DND-41 (cell line): ENCODE measurements at places on chromosomes 1 and 21.

- no peak for DNase-seq
Measured at GRCh38 chr1:7186382-7187111, 401.3 kb downstream of the CAMTA1 start.

DNA sequence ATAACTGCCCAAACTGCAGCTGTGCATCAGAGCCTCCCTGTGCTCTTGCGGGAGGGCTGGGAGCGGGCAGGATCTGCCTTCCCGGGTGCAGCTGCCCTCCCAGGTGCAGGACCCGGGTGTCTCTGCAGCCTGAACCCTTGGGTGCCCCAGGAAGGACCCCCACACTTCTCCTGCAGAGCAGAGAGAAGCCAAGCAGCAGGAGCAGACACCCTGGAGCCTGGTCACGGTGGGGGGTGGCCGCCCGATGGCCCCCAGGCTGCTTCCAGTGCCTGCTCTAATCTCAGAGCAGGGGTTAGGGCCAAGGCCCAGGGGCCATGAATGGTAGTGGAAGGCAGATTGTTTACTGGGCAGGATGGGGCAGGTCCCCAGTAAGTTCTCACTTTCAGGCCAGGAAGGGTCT lies 83.0 kb downstream of the RHOU start:
- no peak for DNase-seq

DNA sequence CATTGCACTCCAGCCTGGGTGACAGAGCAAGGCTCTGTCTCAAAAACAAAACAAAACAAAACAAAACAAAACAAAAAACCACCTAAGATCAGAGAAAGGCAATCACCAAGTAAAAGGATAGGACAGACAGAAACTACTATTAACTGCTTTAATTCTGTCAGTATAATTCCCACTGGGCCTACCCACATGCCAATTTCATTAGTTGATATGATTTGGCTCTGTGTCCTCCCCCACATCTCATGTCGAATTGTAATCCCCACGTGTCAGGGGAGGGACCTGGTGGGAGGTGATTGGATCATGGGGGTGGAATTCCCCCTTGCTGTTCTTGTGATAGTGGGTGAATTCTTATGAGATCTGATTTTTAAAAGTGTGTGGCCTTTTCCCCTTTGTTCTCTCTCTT lies 27.2 kb upstream of the CAPZB start:
- no peak for DNase-seq

DNA sequence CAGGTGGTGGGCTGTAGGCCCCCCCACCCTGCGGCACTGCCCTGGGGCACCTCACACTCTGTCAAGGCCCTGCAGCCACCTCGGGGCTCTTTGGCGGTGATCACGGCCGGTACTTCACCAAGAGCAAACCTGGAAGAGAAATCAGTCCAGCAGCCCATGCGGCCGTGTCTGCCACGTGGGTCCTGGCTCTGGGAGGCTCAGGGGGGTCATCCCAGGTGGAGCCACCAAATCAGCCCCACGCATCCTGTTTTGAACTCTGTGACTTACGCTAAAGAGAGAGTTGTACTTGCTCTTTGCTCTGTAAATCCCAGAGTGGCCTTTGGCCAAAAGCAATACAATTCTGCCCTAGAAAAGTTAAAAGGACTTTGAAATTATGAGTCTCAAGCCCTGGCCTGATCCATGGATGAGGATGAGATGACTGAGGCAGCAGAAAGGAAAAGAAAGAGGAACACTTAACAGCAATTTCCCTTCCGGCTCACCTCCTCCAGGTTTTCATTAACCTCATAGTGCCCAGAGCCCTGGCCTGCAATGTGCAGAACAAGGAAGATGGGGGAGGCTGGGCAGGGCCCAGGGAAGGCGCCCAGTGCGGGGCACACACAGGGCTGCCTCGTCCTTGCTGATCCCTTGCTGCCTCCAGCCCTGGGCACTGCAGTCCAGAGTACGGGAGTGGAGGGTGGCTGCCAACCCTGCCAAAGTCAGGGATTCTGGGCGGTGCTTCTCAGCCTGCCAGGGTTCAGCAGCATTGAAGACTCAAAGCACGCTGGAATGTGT lies 337.0 kb downstream of the MATN1 start:
- no peak for DNase-seq

DNA sequence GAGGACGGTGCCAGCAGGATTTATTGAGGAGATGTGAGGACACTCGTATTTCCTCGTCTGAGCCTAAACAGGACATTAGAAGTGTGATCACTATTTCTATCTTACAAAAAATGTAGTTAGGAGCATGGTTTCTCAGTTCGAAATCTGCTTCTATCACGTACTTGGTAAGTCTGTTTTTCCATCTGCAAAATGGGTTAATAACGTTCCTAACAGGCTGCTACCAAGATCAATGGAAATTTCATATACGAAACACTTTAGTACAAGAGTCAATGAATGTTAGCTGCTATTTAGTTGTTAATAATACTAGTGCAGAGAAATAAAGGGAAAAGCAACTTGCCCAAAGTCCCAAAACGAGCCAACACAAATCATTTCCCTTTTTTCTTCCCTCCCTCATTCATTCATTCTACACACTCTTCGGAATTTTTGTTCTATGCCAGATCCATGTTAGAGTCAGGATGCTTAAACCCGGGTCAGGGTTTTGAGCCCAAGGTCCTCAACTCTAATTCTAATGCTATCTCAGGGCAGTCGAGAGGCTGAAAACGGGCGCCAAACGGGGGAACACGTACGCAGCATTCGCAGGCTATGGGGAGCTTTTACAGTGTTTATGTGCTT lies 608 bp downstream of the SNRNP40 start:
- no peak for DNase-seq

DNA sequence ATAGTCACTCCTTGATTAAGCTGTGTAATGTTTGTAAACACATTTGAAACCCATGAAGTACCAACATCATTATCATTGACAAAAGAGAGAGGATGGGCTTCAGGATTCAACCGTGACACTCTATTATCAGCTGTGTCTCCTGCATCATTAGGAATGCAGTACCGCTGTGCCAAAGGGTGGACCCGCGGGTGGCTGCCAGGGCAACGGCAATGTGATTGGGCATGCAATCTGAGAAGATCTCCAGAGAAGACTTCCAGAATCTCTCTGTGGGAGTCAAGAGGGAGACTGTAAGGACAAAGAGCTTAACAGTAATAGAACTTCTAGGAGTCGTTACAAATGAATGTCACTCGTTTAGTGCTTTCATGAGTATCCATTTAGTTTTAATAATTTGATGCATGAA lies 97.9 kb downstream of the USH2A start:
- DNase-seq = no peak

- DNase-seq = no peak
Measured at GRCh38 chr1:204304067-204304466, 55.7 kb downstream of the PLEKHA6 start.

GRCh38 chr1:175671066-175671465 lies 72.3 kb downstream of the TNR start:
- no peak for DNase-seq

DNA sequence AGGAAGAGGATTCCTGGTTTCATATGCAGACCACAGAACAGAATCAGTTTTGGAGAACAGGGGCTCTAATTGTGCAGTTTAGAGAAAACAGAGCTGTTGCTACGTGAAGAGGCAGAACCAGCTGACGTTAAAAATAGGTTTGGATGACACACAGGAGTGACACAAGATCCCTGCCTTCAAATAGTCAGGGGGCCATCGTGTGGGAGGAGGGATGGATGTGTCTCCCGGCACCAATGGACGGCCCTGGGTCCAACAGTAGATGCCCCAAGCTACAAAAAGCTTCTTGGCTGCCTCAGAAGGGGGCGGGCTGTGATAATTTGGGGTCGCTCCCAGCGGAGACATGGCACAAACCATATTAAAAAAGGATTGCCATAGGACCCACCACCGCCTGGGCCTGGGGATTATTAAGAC lies 87.8 kb downstream of the MRPL37 start:
- DNase-seq = no peak

DNA sequence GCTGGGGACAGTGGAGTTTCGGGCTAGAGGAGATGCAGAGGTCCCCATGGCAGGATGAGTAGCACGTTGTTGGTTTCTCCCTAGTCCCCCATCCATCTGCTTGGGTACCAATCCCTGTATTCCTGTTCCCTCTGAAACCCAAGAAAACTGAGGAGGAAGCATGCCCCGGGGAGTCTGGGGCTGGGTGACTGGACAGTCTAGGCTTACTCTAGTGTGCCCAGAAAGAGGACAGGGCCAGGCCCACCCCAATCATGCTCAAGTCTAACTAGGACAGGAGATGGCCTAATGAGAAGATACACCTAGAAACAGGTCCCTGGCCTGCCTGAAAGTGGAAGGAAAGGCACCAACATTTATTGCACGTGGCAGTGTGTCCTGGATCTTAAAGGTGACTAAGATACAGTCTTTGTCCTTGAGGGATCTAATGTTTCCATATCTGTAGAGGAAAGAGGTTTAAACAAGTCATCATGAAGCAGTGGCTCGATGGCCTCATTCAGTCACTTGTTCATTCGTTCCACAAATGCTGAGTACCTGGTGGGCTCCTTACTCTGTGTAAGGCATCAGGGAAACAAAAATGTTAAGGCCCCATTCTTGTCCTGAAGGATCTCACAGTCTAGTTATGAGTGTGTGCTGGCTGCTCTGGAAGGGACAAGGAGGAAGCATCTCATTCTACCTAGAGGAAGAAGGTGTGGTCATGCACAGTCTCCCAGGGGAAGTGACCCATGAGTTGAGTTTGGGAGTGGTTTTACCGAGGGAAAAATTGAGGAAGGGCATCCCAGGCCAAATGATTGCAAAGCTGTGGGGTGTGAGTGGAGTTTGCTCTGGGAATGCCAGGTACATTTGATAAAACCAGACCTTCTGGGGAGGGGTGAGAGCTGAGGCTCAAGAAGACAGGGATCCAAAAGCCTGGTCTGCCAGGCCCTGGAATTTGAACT lies 10.0 kb downstream of the CDK18 start:
- no peak for DNase-seq

DNA sequence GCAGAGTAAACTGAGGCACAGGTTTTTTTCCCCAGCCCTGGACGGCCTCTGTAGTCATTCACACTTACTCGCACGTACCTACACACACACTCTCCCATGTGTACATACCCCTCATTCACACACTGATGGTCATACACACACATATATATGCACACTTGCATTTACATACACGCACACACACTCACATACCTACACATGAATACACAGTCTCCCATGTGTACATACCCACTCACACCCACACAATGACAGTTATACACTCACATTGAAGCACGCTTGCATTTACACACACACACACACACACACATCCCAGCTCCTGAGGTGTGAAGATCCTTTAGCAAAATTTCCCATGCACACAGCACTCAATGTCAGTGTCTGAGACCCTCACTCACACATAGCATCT lies 766 bp upstream of the FAM131C start:
- no peak for DNase-seq

- no peak for DNase-seq
Measured at GRCh38 chr1:40789661-40790430, 6.3 kb downstream of the KCNQ4 start.

DNA sequence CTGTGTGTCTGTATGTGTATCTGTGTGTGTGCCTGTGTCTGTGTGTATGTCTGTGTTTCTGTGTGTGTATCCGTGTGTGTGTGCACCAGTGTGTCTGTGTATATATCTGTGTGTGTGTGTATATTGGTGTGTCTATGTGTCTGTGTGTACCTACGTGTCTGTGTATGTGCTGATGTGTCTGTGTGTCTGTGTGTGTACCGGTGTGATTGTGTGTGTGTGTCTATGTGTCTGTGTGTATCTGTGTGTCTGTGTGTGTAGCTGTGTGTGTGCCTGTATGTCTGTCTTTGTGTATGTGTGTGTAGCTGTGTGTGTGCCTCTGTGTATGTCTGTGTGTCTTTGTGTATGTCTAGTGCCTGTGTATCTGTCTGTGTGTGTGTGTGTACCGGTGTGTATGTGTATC lies 32.0 kb downstream of the CAMK2N1 start:
- DNase-seq = no peak

DNA sequence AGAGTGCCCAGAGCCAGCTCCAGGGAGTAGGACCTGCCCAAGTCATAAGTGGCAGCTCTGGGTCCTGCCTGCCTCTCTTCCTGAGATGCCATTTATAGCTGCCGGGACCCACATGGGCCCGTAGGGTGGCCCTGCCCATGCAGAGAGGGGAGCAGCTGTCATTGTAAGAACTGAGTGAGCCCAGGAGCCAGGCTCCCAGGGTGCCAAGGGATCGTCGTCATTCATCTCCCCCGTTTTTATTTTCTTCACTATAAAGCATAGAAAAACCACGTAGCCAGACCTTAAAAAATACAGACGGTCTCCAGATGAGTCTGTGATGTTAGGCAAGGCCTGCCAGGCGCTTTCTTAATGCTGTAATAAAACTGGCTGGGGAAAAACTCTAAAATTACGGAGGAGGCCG lies 90.7 kb downstream of the IGSF21 start:
- no peak for DNase-seq

DNA sequence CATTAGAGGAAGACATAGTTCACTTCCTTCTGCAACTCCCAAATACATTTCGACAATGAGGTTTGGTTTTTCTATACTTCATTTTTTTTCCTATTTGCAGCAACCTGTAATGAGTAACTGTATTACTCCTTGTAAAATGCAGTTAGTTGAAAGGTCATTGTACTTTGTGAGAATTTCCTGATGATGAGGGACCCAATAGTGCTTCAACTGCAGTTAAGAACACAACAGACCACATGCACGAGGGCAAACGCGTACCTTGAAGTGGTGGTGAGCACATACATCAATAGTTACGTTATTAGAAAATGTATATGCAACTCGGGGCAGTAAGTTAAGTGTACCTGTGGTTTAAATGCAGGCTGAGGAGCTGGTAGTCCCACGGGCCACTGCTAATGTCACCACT lies 171.8 kb downstream of the GABPA start:
- DNase-seq = no peak

DNA sequence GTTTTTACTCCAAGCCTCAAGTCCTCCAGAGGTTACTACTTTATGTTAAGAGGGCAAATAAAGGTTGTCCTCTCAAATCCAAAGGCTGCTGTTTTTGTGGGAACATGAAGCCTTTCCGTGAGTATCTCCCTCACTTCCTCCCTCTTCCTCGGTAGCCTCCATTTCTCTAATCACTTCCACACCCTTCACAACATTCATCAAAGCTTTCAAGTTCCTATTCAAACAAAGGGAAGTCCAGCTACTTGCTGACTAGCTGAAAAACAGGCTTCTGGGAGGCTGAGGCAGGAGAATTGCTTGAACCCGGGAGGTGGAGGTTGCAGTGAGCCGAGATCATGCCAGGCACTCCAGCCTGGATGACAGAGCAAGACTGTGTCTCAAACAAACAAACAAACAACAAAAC lies 6.6 kb upstream of the CD48 start:
- DNase-seq = no peak
